ENCODE measurements at places on chromosomes 13 and 19.

GRCh38 chr19:14826006-14826405 lies 9.0 kb downstream of the OR7A5 start:
- DNase-seq: no peak

DNA sequence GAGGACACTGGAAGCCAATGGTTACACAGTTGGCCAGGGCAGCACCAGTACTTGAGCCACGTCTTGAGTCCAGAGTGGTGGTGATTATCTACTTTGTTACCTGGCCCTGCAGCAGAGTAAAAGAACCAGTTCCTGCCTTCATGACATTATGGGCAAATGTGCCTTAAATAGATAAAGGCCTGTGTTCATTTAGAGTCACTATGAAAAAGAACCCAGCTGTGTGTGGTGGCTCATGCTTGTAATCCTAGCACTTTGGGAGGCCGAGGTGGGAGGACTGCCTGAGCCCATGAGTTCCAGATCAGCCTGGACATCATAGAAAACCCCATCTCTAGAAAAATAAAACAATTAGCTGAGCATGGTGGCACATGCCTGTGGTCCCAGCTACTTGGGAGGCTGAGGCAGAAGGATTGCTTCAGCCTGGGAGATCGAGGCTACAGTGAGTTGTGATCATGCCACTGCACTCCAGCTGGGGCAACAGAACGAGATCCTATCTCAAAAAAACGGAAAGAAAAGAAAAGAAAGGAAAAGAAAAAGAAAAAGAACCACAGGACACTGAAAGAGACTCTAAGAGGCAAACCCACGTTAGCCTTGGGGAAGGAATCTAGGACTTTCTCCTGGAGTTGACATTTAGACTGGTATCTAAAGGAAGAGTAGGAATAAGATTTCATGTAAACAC lies 3.4 kb upstream of the IRF2BP1 start:
- no peak for DNase-seq

GRCh38 chr13:106753251-106753650 lies 185.3 kb upstream of the ARGLU1 start:
- DNase-seq: no peak

- no peak for DNase-seq
These were observed 48.4 kb downstream of the DNAJC15 start for GRCh38 chr13:43071824-43072223.

- DNase-seq: peak; percentile 36
These were observed 17.2 kb downstream of the KCNC3 start for GRCh38 chr19:50311723-50312635.

- DNase-seq: no peak
These were observed 20.0 kb downstream of the GNA11 start for GRCh38 chr19:3114018-3114726.

- DNase-seq: no peak
These were observed 14.5 kb downstream of the IPO5 start for GRCh38 chr13:97967948-97968347.

DNA sequence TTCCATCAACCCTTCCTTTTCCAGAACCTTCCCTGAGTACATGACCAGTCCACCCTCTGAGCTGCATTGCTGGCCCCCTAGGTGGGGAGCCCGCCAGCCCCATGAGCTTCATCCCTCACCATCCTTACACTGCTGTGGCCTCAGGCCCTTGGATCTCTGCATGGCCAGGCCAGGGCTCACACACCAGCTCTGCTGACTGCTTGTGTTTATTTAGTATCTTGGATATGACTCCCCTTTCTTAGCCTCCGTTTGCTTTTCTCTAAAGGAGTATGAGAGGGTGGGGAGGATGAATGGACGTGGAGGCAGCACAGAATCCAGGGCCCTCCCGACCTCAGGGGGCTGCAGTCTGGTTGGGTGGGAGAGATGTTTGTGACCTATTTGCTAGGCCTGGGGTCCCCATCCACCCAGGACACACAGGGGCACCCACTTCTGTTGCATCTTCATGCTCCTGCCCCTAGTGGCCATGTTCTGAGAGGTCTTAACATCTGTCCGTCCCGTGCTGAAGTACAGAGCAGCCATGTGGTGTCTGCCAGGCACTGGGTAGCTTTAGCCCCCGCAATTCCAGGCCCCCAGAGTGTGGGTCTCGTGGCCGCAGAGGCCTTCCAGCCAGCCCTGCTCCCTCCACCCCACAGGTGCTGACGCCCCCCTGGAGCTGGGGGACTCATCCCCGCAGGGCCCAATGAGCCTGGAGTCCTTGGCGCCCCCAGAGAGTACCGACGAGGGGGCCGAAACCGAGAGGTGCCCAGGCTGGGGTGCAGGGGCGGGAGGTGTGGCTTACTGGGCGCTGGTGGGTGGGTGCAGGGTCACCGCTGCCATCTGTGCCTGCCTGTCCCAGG lies 13.0 kb downstream of the ARHGEF1 start:
- peak; percentile 19 for DNase-seq

- DNase-seq: no peak
These were observed 9.7 kb downstream of the MKNK2 start for GRCh38 chr19:2041433-2041682.

DNA sequence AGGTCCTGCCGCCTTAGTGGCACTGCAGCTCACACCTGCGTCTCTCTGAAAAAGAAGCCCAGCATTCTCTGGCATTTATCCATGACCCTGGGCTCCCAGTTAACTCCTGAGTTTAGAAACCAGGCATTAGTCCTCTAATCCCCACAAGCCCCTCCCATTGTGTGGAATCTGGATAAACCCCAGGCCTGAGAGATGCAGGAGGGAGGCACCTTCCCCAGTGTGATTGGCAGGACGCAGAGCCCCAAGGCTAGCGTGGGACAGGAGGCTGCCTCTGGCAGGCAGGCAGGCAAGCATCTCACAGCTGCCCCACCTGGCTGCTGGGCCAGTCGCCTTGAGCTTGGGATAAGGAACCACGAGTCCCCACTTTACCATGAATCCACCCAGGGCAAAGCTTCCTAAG lies 11.0 kb upstream of the SERPINE3 start:
- DNase-seq: no peak

GRCh38 chr13:105991131-105991530 lies 544.3 kb downstream of the EFNB2 start:
- DNase-seq: no peak

DNA sequence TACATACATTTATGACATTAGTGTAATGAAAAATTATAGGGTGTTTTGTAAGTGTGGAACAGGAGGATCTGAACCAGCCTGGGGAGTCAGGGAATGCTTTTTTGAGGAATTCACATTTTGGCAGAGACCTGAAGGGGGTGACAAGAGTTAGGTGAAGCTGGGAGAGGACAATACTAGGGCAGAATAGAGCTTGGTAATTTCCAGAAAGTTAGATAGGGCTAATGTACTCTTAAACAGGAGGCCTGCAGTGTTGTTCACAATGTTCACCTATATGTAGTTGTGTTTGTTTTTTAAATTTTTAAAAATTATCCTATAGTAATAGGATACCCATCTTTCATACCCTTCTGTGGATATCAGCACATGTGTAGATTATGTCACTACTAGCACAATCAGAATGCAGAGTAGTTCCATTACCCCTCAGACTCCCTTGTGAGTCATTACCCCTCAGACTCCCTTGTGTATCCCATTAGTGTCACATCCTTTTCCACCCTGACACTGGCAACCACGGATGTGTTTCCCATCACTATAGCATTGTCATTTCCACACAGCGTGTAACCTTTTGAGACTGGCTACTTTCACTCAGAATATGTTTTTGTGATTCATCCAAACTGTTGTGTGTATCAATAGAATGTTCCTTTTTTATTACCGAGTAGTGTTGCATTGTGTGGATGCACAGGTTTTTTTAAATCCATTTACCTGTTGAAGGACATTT lies 43.1 kb downstream of the PCCA start:
- DNase-seq: no peak

GRCh38 chr13:75327135-75327510 lies 154.8 kb downstream of the TBC1D4 start:
- no peak for DNase-seq

DNA sequence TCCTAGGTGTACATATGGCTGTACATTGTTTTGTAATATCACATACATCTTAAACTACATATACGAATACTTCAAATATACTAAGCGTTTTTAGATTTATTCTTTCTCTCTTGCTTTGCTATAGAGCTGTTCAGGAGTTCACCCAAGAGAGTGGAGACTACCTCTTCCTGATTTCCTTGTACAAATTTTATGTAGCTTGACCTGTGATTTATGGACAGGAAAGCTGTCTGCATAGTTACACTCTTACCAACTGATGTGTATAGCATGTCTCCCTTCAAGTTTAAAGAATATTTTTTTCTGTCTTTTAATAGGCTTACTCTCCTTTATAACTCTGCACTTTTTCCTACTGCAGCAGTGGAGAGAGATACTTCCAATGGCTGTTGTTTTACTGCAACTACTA lies 428.7 kb downstream of the NDFIP2 start:
- DNase-seq: no peak

Measured in NCI-H1694 (cell line).